Lower leg skin (tissue), 4 donors: ENCODE measurements at places on chromosomes 16 and 17.

GRCh38 chr17:45108595-45109521 lies 23.5 kb downstream of the PLCD3 start:
- DNase-seq, result no peak

- DNase-seq, result no peak
Measured at GRCh38 chr16:14112539-14112856, 41.4 kb downstream of the MRTFB start.

GRCh38 chr16:62240722-62241121 lies 204.5 kb upstream of the CDH8 start:
- DNase-seq, result no peak

DNA sequence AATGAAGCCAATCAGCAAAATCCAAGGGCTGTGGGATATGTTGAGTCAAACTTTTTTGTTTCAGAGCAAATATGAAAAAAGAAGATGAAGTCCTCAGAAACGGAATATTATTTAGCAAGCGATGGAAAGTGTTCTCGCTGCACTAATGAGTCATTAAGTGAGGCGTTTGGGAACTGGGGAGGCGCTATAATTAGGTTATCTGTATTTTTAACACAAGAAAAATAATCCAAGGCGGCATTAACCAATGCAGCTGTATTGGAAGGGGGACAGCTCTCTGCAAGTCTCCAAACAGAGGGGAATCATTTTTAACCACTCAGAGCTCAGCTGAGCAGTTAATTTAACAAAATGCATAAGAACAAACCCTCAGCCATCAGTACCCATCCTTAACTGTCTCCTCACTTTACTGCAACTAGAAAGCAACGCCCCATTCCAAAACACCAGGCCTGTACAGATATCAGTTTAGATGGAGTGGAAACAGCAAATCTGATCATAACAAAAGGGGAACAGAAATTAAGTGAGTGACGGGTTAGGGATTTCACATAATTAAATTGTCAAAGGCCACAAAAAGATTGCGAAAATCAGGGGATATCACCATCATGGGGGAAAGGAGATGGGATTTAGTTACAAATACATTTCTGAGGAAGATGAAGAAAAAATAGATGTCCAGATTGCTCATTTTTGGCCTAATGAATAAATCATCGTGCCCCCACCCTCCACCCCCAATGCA lies 211.0 kb upstream of the TOX3 start:
- no peak for DNase-seq

DNA sequence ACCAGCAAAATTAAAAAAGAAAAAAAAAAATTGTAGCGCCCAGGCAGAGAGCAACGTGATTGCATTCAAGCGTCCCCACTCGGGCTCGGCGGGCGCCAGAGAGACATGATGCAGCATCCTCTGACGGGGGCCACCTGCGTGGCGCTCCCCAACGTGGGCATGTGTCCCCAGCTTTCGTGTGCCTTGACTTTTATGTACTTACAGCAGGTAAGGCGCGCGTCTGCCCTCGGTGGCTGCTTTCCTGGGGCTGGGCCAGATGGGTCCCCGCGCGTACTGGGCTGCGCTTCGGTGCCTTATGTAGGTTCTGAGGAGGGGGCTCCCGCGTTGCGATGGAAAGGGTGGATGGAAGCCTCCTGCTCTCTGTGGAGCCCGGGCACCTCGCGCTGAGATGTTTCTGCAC lies 28.4 kb upstream of the RBFOX1 start:
- DNase-seq, result no peak
